Stimulated activated CD8-positive, alpha-beta memory T cell treated with anti-CD3 and anti-CD28 coated beads, Interleukin-2, amount 100 ng/mL, for 1 hour (primary cell): ENCODE measurements at places on chromosomes 5 and 9.

GRCh38 chr5:170805666-170806065 lies 22.1 kb downstream of the GABRP start:
- no peak for DNase-seq

DNA sequence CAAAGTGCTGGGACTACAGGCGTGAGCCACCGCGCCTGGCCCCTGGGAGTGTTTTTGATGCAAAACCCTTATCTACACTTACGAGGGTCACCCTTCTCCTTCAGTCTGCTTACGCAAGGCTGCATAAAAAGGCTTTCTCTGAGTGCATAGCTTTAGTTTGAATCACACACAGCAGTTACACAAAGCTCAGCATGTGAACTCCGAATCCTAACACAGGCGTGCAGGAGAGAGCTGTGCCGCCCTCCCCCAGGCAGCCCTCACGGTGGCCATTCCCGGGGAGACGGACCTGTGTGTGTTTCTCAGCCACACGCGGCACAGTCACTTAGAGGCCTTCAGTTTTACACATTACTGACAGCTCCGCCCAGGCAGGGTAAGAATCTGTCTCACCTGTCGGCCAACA lies 26.7 kb downstream of the EXD3 start:
- DNase-seq, result no peak

DNA sequence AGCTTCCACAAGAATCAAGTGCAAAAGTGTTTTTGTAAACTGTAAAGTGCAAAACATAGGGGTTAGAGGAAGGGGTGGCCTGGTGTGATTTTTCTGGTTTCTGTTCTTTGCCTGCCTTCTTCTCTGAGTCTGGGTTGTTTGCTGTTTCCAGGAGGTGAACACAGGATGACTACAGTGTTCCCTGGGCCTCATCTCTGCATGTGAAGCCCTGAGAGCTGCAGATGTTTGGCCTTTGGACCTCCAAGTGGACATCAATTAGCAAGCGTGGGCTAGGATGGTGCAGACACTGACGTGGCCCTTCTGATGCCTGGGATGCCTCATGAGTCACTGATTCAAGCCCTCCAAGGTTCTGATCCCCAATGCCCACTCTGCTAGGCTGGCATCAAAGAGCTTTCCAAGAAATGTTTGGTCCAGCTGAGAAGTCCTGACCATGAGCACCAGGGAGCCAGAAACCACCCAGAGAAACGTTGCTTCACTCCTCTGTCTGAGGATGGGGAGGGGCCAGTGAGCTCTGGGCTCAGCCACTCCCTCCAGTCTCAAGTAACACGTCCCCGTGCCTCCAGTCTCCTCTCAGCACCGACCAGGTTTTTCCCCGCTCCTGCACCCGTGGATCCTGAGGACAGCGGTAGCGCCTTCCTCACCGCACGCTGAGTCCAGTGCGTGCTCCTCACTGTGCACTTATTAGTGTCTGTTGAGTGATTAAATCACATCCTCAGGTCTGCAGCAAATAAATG lies 7.6 kb downstream of the IL9 start:
- DNase-seq, result no peak

GRCh38 chr5:178108966-178109365 lies 4.4 kb upstream of the N4BP3 start:
- DNase-seq, result no peak

DNA sequence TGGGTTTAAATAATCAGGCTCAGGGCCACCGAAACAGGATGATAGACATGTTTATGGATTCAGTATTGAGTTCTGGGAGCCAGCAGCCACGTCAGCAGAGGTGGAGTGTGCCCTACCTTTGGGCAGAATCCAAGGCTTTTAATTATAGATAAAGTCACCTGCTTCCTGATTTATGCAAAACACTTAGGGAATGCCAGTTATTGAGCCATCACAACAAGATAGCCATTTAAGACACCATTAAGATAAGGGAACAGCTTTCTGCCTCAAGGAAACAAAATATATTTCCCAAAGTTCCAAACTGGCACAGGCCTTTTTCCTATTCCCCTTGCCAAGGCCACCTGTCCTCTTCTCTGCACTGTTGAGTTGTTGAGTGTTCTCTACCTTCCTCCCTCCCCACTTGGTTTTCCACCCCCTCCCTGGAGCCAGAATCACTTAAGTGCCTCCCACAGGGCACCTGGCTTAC lies 2.4 kb downstream of the CCL28 start:
- no peak for DNase-seq

- DNase-seq, result no peak
Measured at GRCh38 chr9:1461812-1462211, 411.7 kb downstream of the DMRT2 start.

DNA sequence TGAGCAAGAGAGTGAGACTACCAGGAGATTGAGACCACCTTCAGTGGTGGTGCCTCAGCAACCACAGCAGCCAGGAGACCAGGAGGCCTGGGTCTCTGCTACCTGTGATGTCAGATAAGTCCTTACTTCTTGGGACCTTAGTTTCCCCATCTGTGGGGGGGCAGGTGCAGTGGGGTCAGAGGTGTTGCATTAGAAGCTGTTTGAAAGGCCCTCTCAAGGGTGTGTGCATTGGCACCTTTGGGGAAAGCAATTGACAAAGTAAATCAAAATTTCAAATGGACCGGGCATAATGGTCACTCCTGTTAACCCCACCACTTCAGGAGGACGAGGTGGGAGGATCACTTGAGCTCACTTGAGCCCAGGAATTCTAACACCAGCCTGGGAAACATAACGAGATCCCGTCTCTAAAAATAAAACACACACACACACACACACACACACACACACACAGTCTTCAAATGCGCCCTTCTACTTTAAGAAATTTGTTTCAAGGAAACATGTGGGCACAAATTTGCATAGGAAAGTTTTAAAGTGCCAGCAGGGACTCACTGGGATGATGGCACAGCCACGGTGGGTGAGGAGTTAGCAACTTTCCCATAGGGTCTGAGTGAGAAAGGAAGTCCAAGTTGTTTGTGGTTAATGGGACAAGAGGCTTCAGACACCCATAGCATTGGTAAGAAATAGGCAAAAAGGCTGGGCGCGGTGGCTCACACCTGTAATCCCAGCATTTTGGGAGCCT lies 1.3 kb upstream of the AK1 start:
- DNase-seq, result no peak

GRCh38 chr9:136951541-136952320 lies at the start of gene LCN12:
LCN12 (plus strand) TSS chr9:136952273; CDS start chr9:136952328, 55 bp downstream.
- DNase-seq, result no peak

GRCh38 chr5:169222934-169223594 lies 77.9 kb downstream of the SLIT3 start:
- DNase-seq, result no peak

GRCh38 chr5:111935835-111936234 lies 178.8 kb upstream of the NREP start:
- DNase-seq, result no peak

DNA sequence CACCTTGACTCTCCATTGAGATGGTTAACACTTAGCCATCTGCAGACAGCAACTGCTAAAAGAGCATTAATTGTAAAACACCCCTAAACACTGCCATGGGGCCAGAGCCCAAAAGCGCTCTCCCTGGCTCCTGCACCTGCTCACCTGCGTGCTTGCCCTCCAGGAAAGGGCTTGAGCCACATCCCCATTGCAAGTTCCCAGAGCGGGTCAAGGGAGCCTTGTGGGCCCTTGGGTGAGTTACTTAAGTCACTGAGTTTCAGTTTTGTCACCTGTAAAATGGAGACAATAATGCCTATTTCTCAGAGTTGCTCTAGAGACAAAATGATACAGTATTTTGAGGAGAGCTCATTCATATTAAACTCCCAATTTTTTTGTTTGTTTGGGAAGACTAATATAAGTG lies 967.8 kb downstream of the PTPRD start:
- DNase-seq, result no peak

- DNase-seq, result no peak
Measured at GRCh38 chr5:154254896-154255295, 64.4 kb downstream of the GALNT10 start.

DNA sequence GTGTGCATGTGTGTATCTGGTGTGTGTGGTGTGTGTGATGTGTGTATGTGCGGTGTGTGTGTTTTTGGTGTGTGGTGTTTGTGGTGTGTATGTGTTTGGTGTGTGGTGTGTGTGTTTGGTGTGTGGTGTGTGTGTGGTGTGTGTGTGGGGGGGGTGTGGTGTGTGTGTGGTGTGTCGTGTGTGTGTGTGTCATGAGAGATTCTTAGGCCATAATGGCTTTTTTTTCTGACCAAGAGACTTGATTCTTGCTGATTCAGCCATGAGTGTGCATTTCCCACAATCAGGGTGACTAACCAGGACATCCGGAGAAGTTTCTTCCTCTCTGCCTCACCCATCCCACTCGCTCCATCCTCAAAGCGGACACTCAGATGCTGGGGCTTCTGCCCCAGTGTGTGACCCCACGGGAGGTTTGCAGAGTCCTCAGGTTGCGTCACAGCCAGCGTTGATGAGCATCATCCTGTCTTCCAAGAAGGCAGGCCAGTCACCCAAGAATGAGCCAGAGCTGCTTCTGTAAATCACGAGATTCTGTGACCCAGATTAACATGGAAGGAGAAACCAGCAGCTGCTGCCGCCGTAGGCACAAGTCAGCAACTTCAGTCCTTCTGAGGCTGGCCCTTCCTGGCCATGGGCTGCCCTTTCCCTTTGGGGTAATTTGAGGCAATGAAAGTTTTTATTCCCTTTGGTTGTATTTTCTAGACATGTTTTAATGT lies 12.5 kb upstream of the CTSL start:
- DNase-seq, result no peak

DNA sequence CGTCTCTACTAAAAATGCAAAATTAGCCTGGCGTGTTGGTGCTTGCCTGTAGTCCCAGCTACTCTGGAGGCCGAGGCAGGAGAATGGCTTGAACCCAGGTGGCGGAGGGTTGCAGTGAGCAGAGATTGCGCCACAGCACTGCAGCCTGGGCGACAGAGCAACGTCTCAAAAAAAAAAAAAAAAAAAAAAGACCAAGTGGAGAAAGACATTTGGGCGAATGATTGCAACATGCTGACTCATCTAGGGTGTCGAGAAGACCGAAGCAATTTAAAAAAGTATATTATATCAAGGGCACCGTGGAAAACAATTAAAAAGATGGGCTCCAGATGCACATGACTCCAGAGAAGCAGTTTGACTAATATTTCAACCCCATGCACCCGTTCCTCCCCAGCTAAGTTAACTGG lies 9.2 kb downstream of the KLF4 start:
- DNase-seq, result no peak
